ENCODE measurements at places on chromosomes 5 and 9.

GRCh38 chr5:140181002-140181483 is 6.1 kb downstream of the CYSTM1 start:
- DNase-seq, result no peak

- DNase-seq, result no peak
Observed at GRCh38 chr9:92616655-92617111, 53.2 kb downstream of the IPPK start.

- DNase-seq, result no peak
Observed at GRCh38 chr9:97771641-97772040, 74.5 kb upstream of the XPA start.

GRCh38 chr5:157511651-157512644 is 51.9 kb downstream of the NIPAL4 start:
- peak; percentile 62 for DNase-seq

DNA sequence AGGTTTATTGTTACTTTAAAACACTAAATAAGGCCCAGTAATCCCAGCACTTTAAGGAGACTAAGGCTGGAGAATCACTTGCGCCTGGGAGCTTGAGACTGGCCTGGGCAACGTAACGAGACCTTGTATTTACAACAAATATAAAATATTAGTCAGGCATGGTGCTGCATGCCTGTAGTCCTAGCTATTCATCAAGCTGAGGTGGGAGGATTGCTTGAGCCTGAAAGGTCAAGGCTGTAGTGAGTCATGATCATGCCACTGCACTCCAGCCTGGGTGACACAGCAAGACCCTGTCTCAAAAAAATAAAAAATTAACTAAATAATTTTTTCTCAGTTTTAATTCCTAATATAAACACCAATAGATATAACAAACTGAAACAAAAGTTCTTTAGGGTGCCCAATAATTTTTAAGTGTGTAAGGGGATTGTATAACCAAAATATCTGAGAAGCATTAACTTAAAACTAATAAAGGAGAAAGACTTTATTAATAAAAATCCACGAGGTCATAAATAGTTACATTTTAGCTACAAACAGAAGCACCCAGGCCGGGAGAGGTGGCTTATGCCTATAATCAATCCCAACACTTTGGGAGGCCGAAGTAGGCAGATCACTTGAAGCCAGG is 32.7 kb downstream of the FAM13B start:
- no peak for DNase-seq

DNA sequence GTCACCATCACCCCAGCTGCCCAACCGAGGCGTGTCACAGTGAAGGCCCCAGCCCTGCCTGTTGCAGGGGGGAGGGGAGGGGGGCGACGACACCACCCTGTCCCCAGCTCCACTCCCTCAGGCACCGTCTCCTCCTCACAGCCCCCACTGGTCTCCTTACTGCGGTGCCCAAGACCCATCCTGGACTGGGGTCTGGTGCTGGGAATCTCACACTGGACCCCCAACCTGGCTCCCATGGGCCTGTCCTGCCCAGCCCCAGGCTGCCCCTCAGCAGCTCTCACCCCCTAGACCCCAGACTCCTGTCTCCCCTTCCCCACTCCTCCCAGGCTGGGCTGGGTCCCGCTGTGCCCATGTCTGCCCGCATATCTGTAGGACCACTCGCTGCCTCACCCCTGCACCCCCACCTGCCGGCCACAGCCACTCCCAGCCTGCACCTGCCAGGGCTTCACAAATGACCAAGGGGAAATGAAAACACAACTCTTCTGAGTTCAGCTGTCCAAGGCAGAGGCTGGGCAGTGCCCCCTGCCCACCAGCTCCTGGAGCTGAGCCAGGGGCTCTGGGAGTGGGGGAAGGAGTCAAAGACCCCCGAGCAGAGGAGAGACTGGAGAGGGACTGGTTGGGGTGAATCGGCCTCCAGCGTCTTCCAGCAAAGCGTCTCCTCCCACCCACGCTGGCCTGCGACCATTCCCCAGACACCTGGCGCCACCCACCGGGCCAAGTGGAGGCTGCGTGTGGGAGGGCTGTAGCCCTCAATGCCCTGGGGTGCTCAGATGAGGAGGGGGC is 32.6 kb upstream of the EGFL7 start:
- DNase-seq, result peak; percentile 76

GRCh38 chr9:35756275-35757225 is 2.5 kb upstream of the MSMP start:
- DNase-seq, result peak; percentile 92
